ENCODE measurements at places on chromosomes 5 and 9.
A peak's percentile ranks its signal among the peaks of the same experiment; 100 is the strongest.

GRCh38 chr5:53123702-53124101 is 14.1 kb upstream of the MOCS2 start:
- no peak for DNase-seq

- DNase-seq: peak; percentile 6
Measured at GRCh38 chr9:118561051-118561450, 808.2 kb downstream of the BRINP1 start.

DNA sequence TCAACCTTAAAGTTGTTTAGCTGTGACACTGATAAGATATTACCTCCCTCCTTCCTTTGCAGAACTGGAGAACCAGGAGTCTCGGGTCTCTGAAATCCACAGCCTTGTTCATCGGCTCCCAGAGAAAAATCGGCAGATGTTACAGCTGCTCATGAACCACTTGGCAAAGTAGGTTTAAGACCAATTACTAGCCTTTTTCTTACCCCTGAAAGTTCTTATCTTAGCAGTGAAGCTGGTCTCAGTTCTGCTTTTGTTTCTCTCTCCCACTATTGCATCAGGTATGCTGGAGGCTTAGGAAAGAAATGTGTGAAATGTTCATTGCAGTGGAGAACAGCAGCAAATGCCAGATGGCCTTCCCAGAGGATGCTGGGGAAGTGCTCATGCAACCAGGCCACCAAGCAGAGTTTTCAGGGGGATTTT is 287.4 kb downstream of the ARHGAP26 start:
- DNase-seq: no peak

DNA sequence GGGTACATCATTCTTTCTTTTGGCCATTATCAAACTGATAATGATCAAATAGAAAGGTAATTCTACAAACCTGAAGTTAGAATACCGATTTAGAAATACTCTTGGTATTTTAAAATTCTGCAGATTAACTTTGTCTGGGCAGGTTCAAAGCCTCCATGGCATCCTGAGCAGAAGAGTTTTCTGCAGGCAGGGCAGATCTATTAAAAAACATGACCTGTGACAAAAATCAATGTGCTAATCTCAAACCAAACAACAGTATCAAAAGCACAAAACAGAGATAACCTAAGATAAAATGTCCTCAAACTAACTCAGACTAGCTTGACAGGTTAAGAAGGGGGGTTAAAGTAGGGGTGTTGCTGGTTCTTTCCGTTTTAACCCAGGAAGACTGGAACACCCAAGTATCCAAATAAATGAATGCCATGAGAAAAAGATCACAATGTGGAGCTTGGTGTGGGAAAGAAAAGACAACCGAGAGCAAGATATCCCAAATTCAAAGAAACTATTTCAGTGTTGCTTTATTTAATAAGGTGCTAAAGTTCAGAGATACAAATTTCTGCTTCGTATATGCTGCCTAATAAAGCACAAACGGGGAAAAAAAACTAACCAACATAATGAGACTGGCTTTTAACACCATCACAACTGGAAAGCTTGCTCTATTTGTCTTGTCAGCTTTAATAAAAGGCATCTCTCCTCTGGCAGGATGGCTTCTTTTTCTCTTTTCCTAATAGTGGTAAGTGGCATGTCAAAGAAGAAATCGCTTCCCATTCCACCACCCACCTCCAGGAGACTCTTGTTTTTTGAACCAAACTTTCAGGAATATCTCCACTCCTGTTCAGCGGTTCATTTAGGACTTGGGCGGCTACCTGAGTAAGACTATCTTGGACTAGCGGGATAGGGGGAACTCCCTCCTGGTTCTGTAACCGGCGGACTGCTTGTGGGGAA is 2.3 kb downstream of the EFNA5 start:
- DNase-seq: peak; percentile 16

DNA sequence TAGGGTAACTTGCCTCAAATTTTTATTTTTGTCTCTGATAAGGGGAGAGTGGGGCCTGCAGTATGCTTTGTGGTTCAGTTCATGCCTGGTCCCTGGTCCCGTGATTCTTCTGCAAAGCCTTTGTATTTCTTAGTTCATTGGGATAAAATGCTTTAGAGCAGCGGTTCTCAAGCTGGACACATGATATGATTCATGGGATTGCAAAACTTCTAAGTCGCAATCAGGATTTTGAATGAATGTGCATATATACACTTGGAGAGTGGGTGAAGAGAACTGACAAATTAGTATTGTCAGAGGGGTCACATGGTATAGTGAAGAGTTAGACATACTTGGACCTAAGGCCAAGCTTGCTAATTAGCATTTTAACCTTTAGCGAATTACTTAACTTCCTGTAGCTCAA is 265.4 kb upstream of the KLF9 start:
- DNase-seq: no peak

- DNase-seq: no peak
Measured at GRCh38 chr5:141507387-141508091, 18.7 kb downstream of the PCDHGC5 start.

DNA sequence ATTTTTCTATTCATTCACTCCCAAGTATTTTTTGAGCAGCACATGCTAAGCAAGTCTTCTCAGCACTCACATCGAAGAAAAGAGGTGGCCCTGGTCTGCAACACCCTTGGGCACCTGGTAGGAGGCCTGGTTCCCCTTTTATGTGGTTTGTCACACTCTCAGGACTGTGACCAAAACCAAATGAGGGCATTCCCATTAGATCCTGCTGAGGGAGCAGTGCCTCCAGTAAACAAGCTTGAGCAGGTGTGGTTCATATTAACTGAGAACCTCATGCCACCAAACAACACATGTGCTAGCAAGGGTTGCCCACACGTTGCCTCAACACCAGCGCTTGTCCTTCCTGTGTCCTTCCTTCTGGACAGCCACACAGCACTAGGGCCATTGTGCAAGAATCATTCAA is 26.9 kb upstream of the SYK start:
- no peak for DNase-seq

- DNase-seq: no peak
Measured at GRCh38 chr9:105026451-105026850, 98.5 kb upstream of the ABCA1 start.

GRCh38 chr5:34976347-34976746 is 47.0 kb downstream of the DNAJC21 start:
- DNase-seq: no peak

DNA sequence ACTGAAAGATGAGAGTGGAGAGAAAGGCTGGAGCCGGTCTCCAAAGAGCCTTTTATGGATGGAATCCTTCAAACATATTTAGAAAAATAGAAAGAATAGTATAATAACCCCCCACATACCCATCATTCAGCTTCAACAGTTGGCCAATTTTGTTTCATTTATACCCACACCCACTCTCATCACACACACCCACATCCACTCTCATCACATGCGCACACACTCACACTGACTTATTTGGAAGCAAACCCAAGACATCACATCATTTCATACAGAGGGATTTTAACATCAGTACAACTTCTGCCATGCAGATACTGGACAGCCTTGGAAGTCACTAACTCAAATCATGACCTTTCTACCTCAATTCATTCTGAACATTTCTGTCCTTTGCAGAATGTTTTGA is 72.8 kb upstream of the CPLX2 start:
- no peak for DNase-seq

DNA sequence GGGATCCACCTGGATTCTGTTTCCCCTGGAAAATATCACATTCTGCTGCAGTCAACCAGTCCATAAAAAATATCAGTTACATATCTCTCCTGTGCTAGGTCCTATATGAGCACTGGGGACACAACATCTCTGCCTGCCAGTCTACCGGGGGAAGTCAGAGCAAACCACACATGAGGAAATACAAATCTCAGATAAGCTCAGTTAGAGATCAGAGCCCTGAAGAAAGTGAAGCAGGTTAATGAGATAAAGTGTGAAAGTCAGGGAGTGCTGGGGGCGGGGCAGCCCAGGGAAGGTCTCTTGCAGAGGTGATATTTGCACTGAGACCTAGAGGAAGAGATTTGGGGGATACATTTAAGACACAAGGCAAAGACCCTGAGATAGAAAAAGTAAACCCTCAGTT is 67.8 kb upstream of the SLC1A1 start:
- DNase-seq: no peak

DNA sequence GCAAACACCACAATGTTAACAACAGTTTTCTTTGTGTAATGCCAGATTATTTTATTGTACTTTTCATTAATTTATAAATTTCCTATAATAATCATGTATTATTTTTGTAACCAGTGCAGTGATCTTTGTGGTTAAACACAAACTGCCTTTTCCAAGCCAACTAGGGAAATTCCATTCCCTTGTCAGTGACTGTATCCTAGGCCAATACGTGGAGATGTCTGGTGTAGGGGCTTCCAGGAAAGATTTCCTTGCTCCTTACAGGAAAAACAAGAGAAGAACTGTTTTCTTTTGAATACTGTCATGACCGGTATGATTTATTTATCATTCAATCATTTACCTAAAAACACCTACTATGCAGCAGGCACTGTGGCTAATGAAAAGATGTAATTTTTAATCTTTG is 31.4 kb downstream of the FANCC start:
- no peak for DNase-seq

DNA sequence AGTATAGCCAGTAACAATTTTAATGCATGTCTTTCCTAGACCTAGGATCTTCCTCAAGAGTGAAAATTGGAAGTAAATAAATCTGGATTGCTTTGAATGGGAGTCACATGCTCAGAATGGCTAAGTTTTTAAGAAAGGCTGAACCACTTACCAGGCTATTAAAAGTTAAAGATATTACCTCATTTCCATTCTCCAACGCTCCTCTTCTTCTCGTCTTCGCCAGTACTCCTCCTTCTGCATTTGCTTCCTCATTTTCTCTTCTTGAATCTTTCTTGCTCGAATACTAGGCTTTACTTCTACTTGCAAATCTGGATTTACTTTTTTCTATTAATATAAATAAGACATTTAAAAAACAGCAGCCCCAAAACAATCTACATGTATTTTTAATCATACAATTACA is 49.6 kb downstream of the ZFR start:
- DNase-seq: no peak

GRCh38 chr5:172420235-172420939 is 33.9 kb downstream of the SH3PXD2B start:
- peak; percentile 25 for DNase-seq

- DNase-seq: no peak
Measured at GRCh38 chr5:157925786-157926671, 67.1 kb upstream of the CLINT1 start.

DNA sequence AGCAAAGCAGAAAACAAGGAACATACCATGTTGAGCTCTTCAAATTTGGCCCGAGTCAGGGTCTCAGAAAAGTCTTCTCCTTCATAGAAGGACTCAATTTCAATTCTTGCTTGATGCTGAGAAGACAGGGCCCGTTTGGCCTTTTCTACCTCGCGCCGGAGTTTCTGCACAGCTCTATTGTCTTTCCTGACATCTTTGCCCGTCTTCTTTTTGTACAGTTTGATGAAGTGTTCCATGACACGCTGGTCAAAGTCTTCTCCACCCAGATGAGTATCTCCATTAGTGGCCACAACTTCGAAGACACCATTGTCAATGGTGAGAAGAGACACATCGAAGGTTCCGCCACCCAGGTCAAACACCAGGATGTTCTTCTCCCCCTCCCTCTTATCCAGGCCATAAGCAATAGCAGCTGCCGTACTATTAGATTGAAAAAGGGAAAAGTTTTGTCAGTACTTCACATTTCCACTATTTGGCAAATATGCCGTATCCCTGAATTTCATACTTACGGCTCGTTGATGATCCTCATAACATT is 2.2 kb downstream of the HSPA5 start:
- DNase-seq: no peak

- DNase-seq: no peak
Measured at GRCh38 chr9:38153152-38153909, 84.3 kb upstream of the SHB start.

GRCh38 chr5:38541174-38541725 is 15.2 kb downstream of the LIFR start:
- DNase-seq: peak; percentile 74

- DNase-seq: no peak
Measured at GRCh38 chr9:81827616-81828296, 100.5 kb upstream of the SPATA31D4 start.

DNA sequence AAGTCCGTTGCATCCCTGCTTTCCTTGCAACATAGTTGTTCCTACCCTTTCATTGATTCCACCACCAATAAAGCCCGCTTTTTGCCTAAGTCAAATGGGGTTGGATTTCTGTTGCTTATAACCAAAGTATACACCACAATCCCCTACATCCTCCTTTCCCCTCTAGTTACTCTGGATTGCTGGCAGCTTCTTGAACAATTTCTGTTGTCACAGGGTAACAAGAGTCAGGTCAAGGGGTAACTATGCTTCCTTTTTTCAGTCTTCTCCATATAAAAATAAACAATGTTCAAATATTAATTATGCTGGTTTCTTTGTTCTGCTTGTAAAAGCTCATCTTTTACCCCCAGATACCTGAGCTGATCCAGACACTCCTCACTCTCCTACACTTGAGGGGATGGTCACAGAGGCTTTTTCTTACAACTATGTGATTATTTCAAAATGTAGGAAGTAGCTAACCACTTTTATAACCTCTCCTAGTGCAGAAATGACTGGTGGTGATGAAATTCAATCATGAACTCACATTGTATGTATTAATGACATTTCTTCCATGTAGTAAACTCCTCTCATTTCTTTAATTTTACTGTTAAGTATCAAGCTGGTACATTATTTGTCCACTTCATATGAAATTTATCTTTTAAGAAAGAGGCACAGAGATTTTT is 136.5 kb downstream of the SNX18 start:
- DNase-seq: no peak

DNA sequence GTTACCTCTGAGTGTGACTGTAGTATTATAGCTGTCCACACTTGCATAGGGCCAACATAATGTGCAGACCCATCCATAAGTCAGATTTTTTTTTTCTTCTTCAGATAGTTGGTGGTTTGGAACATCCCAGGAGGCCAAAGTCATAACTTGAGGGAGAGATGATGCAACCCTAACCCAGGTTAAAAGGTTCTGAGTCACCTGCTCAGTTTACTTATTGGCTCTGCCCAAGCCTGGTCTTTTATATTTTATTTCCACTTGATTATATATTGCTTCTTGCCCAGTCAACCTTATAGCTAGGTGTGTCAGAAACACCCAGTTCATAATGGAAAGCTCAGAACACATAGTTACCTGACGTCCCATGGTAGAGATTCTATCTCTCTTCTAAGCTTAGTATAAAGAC is 113.1 kb upstream of the PCSK1 start:
- no peak for DNase-seq
